ENCODE measurements at places on chromosomes 1 and 21.
A peak's percentile ranks its signal among the peaks of the same experiment; 100 is the strongest.

- no peak for DNase-seq
These were observed 14.3 kb downstream of the PROK1 start for GRCh38 chr1:110465038-110465813.

DNA sequence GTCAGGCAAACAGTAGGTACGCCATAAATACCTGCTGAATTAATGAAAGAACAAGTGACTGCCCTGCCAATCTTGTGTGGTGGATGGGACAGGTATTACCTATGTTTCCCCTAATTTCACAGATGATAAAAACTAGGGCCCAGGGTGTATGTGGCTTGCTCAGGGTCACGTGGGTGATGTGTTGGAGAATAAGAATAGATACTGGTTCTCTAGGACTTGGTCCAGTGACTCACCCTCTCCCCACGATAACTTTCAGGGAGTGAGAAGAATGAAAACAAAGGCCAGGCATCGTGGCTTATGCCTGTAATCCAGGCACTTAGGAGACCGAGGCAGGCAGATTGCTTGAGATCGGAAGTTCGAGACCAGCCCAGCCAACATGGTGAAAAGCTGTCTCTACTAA, 26.7 kb downstream of the SLC26A9 start:
- DNase-seq = peak; percentile 77

GRCh38 chr1:40310983-40311642, 6.0 kb downstream of the COL9A2 start:
- DNase-seq = no peak

GRCh38 chr1:218395916-218396315, 50.8 kb downstream of the TGFB2 start:
- DNase-seq = no peak

- DNase-seq = no peak
These were observed 4.2 kb downstream of the YBX1 start for GRCh38 chr1:42686418-42686817.

DNA sequence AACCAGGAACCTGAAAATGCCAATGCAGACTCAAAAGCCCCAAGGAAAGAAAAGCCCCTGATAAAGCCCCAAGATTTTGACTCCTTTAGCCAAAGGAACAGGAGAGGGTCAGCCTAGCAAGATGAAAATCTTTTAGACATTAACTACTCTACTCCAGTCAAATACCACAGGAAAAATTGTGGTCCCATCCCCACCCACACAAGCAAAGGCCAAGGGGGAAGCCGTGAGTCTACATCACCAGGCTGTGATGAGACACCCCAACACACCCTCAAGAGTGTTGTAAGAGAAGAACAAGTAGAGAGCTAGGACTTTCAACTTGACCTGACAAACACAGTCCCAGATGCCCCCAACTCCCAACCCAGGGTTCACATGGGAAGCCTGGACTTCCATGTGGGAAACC, 192.8 kb upstream of the NR5A2 start:
- no peak for DNase-seq

GRCh38 chr21:43909741-43910400, 44.8 kb downstream of the AGPAT3 start:
- DNase-seq = no peak
